ENCODE measurements at places on chromosomes 3 and 15.

DNA sequence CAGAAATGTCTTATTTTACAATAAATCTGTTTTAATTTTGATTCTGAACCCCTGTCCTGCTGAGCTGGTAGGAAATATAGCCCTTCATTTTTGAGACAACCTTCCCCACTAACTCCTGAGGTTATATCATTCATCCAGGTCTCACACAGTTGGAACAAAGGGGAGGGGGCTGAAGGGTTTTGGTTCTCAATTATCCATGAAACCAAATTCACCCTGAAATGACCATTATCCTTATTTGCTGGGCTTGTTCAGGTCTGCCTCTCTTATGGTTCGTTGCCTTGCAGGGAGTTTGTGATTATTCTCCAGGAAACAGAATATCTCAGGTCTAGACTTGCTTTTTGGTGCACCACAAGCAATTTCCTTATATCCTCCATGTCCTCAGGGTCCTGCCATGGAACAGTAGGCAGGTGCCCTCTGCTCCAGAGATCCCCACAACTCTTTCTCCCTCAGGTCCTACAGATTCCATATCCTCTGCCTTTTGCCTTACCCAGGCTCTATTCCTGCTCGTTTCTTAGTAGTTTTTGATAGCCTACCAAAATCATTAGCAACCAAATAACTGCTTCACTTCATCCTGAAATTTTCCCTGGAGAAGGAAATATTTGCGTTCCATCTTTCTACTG, 94.4 kb downstream of the TGFBR2 start:
- DNase-seq, result no peak

- DNase-seq, result no peak
Measured at GRCh38 chr15:76898102-76898501, 7.0 kb downstream of the SCAPER start.

DNA sequence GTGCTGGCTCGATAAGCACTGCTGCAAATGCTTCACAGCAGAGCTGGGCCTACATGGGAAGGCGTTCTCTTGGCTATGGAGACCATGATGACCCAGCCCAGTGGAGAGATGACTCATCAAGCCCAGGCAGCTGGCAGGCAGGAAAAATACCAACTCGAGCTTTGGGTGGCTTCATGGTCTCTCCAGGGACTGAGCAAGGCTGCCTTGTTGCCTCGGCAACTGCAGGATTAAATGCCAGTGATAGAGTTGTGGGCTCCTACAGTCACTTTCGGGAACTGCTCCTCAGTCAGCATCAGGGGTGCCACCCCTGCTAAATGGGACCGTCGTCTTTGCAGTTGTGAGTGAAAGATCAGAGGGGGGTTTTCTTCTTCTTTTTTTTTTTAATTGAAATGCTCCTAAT, 54.6 kb upstream of the MYZAP start:
- no peak for DNase-seq

GRCh38 chr3:192514754-192515663, 212.3 kb downstream of the FGF12 start:
- DNase-seq, result no peak
